Activated naive CD4-positive, alpha-beta T cell treated with Interleukin-2 at 50 U/mL for 16 hours (primary cell): ENCODE measurements at places on chromosomes 5 and 9.

GRCh38 chr5:35820735-35821134 is 36.0 kb upstream of the IL7R start:
- no peak for DNase-seq

- no peak for DNase-seq
Measured at GRCh38 chr5:93342563-93343061, 238.4 kb downstream of the NR2F1-AS1 start.

- DNase-seq = no peak
Measured at GRCh38 chr5:33105521-33105941, 335.2 kb upstream of the TARS1 start.

DNA sequence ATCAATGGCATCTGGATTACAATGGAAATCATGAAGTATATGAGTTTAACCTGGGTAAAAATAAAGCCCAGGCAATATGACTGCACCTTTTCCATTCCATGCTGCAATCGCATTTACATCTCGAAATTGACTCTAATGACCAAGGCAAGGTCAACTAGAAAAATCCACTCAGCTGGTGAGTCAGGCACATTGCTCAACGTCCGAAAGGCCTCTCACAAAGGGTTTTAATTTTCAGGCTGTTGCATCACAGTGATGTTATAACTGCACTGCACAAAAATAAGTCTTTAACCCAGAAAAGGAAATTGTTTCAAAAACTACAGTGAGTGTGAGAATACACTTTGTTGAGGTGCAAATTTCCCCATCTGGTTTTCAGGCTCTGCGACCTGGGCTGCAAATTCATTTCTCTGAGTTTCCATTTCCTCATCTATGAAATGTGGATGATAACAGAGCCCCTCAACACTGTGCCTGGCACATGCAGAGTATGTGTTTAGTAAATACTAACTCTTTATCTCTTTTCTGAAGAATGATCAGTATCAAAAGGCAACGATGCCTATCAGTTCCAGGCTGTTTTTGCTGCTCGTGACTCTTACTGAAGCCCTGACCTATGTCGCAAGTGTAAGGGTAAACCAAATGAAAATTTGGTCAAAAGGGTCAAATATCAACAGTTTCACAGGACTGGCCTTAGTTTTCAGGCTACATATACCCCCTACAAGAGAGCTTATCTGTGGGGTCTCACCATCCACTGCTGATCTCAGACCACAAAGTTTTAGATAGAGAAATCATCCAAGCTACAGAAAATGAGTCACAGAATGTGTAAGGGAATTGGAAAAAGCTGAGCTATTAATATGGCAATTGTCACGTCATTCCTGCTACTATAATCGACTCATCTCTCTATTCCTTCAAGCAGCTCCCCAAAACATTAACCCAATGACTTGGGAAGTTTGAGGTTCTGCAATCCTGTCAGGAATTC is 4.1 kb downstream of the NFIL3 start:
- DNase-seq = peak; percentile 30

DNA sequence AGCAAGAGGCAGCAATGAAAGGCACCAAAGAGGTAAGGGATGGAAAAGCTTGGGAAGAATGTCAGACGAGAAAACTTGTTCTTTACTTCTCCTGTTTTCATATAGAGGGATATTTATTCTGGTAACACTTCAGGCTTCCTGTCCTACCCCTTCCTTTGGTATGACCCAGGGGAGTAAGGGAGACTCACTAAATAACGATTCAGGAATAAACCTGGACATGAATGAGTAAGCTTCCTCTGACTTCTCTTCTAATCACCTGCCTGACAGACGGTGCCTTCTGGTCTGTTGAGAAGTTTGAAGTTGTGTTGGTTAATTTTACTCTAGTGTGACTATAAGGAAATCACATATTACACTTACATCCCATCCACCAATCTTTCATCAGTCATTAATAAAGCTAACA is 461.2 kb downstream of the CDH12 start:
- DNase-seq = no peak

DNA sequence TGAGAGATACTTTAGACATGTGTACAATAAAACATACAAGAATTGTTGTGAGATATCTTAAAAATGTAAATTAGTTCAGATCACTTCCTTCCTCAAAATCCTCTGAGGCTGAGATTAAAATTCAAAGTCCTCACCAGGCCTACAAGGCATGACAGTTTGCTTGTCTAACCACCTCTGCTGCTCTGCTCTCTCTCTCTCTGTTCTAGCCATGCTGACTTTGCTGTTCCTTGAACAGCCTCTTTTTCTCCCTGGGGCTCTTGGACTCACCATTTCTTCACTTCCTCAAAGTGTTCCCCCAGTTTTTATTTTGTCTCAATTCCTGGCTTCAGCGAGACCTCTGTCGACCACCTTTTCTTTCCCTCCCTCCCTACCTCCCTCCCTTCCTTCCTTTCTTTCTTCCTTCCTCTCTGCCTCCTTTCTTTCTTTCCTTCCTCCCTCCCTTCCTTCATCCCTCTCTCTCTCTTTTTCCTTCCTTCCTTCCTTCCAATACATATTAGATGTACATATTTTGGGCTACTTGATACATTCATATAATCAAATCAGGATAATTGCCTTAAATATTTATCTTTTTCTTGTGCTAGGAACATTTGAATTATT is 27.0 kb downstream of the CATSPER3 start:
- DNase-seq = no peak

- no peak for DNase-seq
Measured at GRCh38 chr5:13581132-13581531, 363.4 kb downstream of the DNAH5 start.

- no peak for DNase-seq
Measured at GRCh38 chr5:122419142-122419894, 107.3 kb downstream of the SNCAIP start.
